Activated naive CD4-positive, alpha-beta T cell treated with anti-CD3 and anti-CD28 coated beads, Interleukin-2, amount 10 ng/mL, durations not matched to agents 7 days and 5 days (primary cell): ENCODE measurements at places on chromosomes 3 and 15.

- H3K36me3 ChIP-seq, result no peaks in the 10 kb centered on the region
- H3K27me3 ChIP-seq, result peaks cover 10% of the 10 kb centered on the region
- no peak overlapping the region for H3K4me3 ChIP-seq
- H3K4me1 ChIP-seq, result peaks cover 51% of the 10 kb centered on the region
- no peak overlapping the region for H3K27ac ChIP-seq
- DNase-seq, result no peak
These were observed 48.3 kb downstream of the CYP11A1 start for GRCh38 chr15:74319138-74319460.

GRCh38 chr3:22450786-22451400, 699.9 kb upstream of the ZNF385D start:
- H3K36me3 ChIP-seq, result no peaks in the 10 kb centered on the region
- no peak overlapping the region for H3K4me3 ChIP-seq
- DNase-seq, result no peak
- H3K27ac ChIP-seq, result no peak overlapping the region
- no peaks in the 10 kb centered on the region for H3K4me1 ChIP-seq

DNA sequence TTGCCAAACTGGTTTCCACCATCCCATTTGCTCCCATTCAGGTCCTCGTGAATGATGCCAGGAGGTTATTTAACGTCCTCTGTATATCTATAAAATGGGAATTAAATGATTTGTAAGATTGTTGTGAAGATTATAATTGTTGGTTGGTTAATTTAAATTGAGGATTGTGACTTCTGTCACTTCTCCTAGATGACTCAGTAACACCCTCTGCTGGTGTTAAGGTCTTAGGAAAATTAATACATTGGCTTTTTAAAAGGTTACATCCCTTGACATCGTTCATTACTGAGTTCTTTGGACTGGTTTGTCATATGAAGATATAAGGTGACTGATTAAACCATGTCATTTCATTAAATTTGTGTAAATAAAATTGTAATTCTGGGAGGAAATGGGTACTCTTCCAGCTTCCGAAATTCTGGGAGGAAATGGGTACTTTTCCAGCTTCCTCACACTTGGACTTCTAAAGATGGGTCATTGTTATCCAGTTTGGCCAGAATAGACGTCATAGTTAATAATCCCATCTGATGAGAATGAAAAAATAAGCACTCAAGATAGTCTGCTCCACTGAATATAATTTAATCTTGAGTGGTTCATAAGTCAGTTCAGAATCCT, 33.3 kb upstream of the PAQR5 start:
- H3K4me3 ChIP-seq, result no peak overlapping the region
- H3K36me3 ChIP-seq, result no peaks in the 10 kb centered on the region
- no peak overlapping the region for H3K27ac ChIP-seq
- H3K4me1 ChIP-seq, result no peaks in the 10 kb centered on the region
- no peaks in the 10 kb centered on the region for H3K27me3 ChIP-seq

- no peak overlapping the region for H3K4me3 ChIP-seq
- no peak for DNase-seq
These were observed 73.4 kb upstream of the CADM2 start for GRCh38 chr3:84885199-84885882.

GRCh38 chr3:59709702-59710553, 660.1 kb upstream of the CFAP20DC start:
- DNase-seq, result peak; percentile 65
- H3K36me3 ChIP-seq, result peaks cover 11% of the 10 kb centered on the region
- H3K4me1 ChIP-seq, result peaks cover 3% of the 10 kb centered on the region
- no peak overlapping the region for H3K4me3 ChIP-seq

- no peak overlapping the region for H3K4me3 ChIP-seq
- H3K4me1 ChIP-seq, result no peaks in the 10 kb centered on the region
- H3K36me3 ChIP-seq, result no peaks in the 10 kb centered on the region
- no peak overlapping the region for H3K27ac ChIP-seq
These were observed 112.6 kb upstream of the KBTBD8 start for GRCh38 chr3:66885326-66886000.

DNA sequence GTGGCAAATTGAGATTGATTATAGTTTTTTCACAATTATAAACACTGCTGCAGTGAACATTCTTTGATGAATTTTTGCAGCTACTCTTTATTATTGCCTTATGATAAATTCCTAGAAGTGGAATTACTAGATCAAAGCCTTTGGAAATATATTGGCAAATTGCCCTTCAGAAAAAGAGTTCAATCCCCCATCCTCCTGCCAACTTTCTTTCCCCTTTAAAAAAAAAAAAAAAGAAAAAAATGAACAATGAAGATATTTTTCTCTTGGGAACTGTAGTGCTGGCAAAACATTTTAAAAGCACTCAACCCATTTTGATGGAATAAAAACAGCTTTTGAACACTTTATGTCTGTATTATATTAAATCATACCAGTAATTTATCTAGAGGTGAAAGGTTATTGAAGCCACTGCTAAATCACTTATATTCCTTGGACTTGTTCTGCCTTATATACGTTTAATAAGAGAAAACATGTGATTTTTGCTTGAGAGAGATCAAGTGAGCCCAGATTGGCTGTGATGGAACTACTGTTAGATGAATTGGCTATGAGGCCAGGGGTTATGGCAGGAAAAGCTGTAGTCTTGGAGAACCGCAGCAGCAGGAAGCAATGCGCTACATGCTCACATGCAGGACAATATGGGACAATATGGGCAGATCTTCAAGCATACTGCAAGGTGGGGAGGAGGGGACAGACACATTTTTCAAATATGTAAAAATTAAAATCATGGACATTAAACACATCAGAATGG, 212.8 kb upstream of the C2CD4B start:
- H3K36me3 ChIP-seq, result no peaks in the 10 kb centered on the region
- no peaks in the 10 kb centered on the region for H3K4me1 ChIP-seq
- DNase-seq, result no peak
- no peak overlapping the region for H3K27ac ChIP-seq

GRCh38 chr3:114418107-114418506, 124.3 kb downstream of the TIGIT start:
- H3K27ac ChIP-seq, result no peak overlapping the region
- H3K27me3 ChIP-seq, result no peaks in the 10 kb centered on the region
- H3K4me3 ChIP-seq, result no peak overlapping the region
- no peak for DNase-seq
- H3K36me3 ChIP-seq, result no peaks in the 10 kb centered on the region
- H3K4me1 ChIP-seq, result peaks cover 2% of the 10 kb centered on the region

DNA sequence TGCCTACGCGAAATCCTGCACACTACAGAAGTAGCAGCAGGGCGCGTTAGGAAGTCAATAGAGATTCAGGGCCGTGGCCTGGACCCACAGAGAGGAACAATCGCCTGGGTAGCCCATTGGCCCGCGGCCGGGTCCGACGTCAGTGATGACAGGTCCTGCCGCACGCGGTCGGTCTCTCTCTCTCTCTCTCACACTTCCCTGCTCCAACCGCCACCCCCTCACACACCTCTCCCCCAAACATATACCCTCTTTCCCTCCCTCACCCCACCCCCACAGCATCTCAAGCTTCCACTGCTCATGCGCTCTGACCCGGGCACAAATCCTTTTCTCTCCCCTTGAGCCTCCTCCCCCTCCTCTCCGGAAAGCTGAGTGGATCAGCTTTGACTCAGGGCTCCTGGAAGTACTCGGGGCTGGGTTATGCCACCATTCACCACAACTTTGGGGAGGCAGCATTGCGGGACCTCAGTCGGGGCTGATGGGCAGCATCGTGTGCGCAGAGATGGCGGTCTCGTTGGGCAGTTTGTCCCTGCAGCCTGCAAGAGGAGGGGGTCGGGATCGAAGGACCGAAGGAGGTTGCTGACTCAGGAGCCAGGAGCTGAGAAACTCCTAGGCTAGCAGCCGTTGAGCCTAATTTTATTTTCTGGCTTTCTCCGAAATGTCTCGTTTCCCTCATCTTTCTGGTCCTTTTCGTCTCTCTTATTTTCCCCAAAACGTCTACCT, 9.0 kb downstream of the ZIC4 start:
- no peak for DNase-seq
- H3K36me3 ChIP-seq, result peaks cover 1% of the 10 kb centered on the region
- H3K27me3 ChIP-seq, result peaks cover 78% of the 10 kb centered on the region

DNA sequence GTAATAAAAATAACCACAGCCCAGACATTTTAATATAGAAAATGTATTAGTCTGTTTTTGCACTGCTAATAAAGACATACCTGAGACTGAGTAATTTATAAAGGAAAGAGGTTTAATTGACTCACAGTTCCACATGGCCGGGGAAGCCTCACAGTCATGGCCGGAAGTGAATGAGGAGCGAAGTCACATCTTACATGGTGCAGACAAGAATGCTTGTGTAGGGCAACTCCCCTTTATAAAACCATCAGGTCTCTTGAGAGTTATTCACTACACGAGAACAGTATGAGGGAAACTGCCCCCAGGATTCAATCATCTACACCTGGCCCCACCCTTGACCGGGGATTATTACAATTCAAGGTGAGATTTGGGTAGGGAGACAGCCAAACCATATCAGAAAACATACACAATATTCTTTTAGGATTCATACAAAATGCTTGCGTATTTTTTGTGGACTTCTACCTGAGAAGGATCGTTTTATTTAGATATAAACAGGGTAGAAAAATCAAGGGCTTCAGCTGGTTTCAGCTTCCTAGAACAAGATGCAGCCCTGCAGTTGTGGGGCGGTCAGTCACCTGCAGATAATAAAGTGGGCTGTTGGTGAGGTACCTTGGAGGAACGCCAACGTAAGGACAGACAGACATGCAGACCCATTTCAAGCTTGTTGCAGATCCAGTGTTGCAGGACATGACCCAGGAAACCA, 101.9 kb downstream of the TNIK start:
- peaks cover 9% of the 10 kb centered on the region for H3K4me1 ChIP-seq
- no peaks in the 10 kb centered on the region for H3K27me3 ChIP-seq
- no peak overlapping the region for H3K4me3 ChIP-seq

- DNase-seq, result peak; percentile 30
- H3K27me3 ChIP-seq, result peaks cover 48% of the 10 kb centered on the region
- no peak overlapping the region for H3K27ac ChIP-seq
These were observed 73.7 kb downstream of the TM2D3 start for GRCh38 chr15:101578443-101578894.

- no peaks in the 10 kb centered on the region for H3K27me3 ChIP-seq
- H3K27ac ChIP-seq, result no peak overlapping the region
- H3K4me1 ChIP-seq, result no peaks in the 10 kb centered on the region
- H3K4me3 ChIP-seq, result no peak overlapping the region
- no peaks in the 10 kb centered on the region for H3K36me3 ChIP-seq
These were observed 38.7 kb downstream of the THSD4 start for GRCh38 chr15:71153823-71154524.

DNA sequence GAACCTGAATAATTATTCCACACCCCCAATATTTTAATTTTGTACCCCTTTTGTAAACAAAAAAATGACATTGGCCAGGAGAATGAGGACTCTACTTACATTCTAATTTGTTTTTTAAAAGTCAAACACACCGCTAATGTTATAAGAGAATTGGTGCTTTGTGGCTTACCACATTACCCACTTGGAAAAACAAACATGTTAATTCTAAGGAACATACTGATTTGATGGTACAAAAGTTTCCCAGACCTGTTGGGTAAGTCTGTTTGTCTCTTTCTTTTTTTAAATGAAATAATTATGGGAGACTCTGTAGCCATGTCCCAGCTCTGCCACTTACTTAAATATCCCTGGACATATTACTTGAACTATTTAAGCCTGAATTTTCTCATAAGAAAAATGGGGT, 352.5 kb upstream of the C2CD4B start:
- no peaks in the 10 kb centered on the region for H3K4me1 ChIP-seq
- H3K4me3 ChIP-seq, result no peak overlapping the region
- no peak for DNase-seq

- H3K36me3 ChIP-seq, result no peaks in the 10 kb centered on the region
- no peak for DNase-seq
- no peak overlapping the region for H3K4me3 ChIP-seq
- no peaks in the 10 kb centered on the region for H3K4me1 ChIP-seq
- H3K27me3 ChIP-seq, result no peaks in the 10 kb centered on the region
These were observed 927.7 kb downstream of the ROBO2 start for GRCh38 chr3:77967621-77968020.

DNA sequence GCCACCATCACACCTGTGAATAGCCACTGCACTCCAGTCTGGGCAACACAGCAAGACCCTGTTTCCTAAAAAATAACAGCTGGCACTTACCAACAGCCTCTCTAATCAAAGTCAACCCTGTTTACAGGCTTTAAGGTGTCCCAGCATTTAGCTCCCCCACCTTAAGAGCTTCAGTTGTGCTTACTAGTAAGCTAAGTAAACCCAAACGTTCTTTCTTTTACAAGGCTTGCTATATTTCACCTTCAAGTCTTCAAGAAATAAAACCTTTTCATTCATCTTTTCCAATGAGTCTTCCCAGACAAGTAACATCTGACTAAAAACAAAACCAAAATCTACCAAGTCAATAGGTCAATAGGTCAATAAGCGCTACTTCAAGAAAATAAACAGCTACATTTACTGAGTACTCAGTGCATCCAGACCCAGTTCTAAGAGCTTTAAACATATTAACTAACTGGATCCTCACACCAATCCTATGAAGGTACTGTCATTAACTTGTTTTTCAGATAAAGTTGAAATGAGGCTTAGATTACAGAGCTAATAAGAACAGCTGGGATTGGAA, 62.4 kb downstream of the PBRM1 start:
- H3K4me3 ChIP-seq, result no peak overlapping the region
- no peak overlapping the region for H3K27ac ChIP-seq
- H3K27me3 ChIP-seq, result no peaks in the 10 kb centered on the region
- H3K36me3 ChIP-seq, result peaks cover 53% of the 10 kb centered on the region
- H3K4me1 ChIP-seq, result peaks cover 19% of the 10 kb centered on the region
- DNase-seq, result no peak

- H3K4me1 ChIP-seq, result no peaks in the 10 kb centered on the region
- no peaks in the 10 kb centered on the region for H3K27me3 ChIP-seq
- no peak overlapping the region for H3K4me3 ChIP-seq
- no peak overlapping the region for H3K27ac ChIP-seq
- DNase-seq, result no peak
These were observed 787.3 kb downstream of the EDEM1 start for GRCh38 chr3:5974630-5975322.

- H3K36me3 ChIP-seq, result no peaks in the 10 kb centered on the region
- H3K27me3 ChIP-seq, result no peaks in the 10 kb centered on the region
- H3K4me3 ChIP-seq, result no peak overlapping the region
- no peaks in the 10 kb centered on the region for H3K4me1 ChIP-seq
These were observed 109.3 kb downstream of the KCNMB2 start for GRCh38 chr3:178645503-178645902.

- H3K4me1 ChIP-seq, result no peaks in the 10 kb centered on the region
- no peak overlapping the region for H3K27ac ChIP-seq
- DNase-seq, result no peak
- no peak overlapping the region for H3K4me3 ChIP-seq
- H3K27me3 ChIP-seq, result peaks cover 20% of the 10 kb centered on the region
- H3K36me3 ChIP-seq, result no peaks in the 10 kb centered on the region
These were observed 108.2 kb downstream of the LRRK1 start for GRCh38 chr15:101027273-101027901.

GRCh38 chr15:98085003-98085639, 124.6 kb downstream of the ARRDC4 start:
- no peaks in the 10 kb centered on the region for H3K4me1 ChIP-seq
- H3K27me3 ChIP-seq, result peaks cover 4% of the 10 kb centered on the region
- H3K36me3 ChIP-seq, result no peaks in the 10 kb centered on the region
- H3K4me3 ChIP-seq, result no peak overlapping the region
- no peak overlapping the region for H3K27ac ChIP-seq

- H3K4me3 ChIP-seq, result no peak overlapping the region
- H3K36me3 ChIP-seq, result no peaks in the 10 kb centered on the region
- DNase-seq, result no peak
- H3K4me1 ChIP-seq, result peaks cover 17% of the 10 kb centered on the region
- H3K27ac ChIP-seq, result no peak overlapping the region
These were observed 105.7 kb downstream of the TPRA1 start for GRCh38 chr3:127484601-127485388.
